ENCODE measurements at places on chromosomes 7 and 10.

GRCh38 chr7:156003220-156004162 lies 191.2 kb upstream of the SHH start:
- DNase-seq, result no peak

DNA sequence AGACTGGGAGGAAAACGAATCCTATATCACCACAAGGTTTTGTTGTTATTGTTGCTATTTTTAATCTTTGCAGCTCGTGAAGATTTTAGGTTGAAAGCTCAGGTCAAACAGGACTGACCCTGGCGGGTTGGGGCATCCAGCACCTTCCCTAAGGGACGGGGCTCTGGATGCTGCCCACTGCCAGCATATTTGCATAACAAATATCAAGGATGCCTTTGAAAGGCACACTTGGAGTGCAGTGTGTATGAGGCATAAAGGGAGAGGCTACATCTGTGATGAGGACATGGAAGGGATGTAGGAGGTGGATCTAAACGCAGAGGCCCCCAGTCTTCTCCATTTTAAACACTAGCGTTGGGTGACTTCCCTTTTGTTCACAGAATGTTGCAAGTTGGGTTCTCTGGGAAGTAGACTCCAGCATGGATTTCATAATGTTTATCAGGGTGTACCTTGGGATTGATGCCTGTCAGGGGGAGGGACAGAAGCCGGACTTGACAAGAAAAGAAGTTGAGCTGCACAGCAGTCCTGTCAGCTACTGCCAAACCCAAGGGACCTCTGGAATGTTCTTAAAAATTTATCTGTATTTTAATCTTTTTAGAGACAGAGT lies 181.1 kb upstream of the IMMP2L start:
- no peak for DNase-seq

DNA sequence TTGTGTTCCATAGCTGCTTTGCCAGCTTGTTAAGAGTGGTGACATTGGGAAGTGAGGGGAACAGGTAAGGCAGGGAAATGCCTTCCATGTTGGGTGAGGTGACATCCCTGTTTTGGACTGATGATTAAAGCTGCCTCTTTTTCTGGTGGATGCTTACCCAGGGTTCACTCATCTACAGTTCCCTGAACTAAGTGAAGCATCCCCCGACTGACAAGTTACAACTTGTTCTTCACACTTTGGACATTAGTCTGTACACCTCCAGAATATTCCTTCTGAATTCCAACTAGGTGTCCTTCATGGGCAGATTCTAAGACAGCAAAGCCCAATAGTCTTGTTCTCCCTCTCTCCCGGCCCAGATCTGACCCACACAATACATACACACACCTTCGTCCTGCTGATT lies 63.4 kb downstream of the HDAC9 start:
- DNase-seq, result no peak

GRCh38 chr10:67978749-67979148 lies 94.3 kb downstream of the SIRT1 start:
- DNase-seq, result no peak

GRCh38 chr10:84537447-84537931 lies 209.1 kb downstream of the CCSER2 start:
- peak; percentile 44 for DNase-seq

GRCh38 chr7:18555120-18555519 lies 59.6 kb downstream of the HDAC9 start:
- DNase-seq, result no peak

DNA sequence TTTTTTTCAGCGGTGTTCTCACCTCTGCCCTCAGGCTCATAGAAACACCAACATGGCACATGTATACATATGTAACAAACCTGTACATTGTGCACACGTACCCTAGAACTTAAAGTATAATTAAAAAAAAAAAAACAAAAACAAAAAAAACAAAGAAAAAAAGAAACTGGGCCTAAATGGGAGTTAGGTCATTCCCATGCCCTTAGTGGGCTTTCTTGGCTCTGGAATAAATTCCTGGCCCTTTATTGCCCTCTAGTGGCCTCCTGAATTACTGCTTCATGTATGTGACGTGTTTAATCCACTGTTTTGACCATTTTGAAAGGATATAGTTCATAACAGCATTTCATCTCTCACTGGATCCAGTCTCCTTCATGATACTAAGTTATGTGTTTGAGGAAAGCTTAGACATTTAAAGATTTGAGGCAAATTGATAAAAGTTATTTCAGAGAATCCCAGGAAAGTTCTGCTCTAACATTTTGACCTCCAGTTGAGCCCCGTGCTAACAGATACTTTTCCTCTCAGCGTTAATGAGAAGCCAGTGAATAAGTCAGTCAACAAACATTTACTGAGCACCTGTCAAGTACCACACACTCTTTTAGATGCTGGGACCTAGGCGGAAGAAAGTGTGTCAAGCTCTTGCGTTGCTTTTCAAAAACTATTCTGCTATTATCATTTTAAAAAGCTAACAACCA lies 54.7 kb upstream of the SYPL1 start:
- DNase-seq, result no peak

- DNase-seq, result peak; percentile 13
Measured at GRCh38 chr7:25180592-25180923, 47.7 kb downstream of the NPVF start.

DNA sequence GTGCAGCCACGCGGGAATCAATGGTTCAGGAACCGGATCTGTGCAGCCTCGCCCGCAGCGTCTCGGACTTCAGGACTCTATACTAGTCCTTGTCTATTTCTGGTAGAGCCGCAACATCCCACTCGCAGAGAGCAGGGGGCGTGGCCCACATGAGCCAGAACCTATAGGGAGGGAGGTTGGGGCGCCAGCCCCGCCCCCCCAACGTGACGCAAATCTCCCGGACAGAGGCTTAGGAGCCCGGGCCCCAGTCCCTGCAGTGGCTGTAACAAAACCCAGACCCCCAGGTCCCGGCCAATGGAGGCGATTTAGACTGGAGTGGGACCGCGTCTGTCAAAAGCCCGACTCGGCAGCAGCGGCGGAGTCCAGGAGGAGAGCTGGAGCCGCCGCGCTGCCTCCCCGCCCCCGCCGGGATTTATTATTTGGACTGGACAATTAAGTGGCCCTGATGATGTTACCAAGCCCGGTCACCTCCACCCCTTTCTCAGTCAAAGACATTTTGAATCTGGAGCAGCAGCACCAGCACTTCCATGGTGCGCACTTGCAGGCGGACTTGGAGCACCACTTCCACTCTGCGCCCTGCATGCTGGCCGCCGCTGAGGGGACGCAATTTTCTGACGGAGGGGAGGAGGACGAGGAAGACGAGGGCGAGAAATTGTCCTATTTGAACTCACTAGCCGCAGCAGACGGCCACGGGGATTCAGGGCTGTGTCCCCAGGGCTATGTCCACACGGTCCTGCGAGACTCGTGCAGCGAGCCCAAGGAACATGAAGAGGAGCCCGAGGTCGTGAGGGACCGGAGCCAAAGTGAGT lies at the start of gene NKX2-3:
Gene NKX2-3 (plus strand): TSS at position 256 of the 809 bp plus-strand sequence. CDS start 190 bp downstream, at position 446.
- no peak for DNase-seq

DNA sequence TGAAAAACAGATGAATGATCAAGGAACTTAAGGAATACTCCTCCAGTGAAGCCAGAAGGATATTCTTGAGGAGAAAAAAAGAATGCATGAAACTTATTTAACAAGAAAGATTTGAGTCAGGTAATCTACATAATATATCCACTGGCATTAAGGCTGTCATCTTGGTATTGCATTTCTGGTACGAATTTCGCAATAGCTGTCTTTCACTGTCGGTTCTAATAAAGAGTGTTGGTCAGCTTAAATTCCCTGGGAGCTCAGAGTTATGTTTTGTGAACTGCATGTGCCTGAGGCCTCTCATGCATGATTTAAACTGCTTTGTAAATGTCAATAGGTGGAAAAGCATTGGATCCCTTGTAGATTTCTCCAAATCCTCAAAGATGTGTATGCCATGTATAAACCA lies 565.3 kb upstream of the GALNT17 start:
- no peak for DNase-seq

- no peak for DNase-seq
Measured at GRCh38 chr10:83536426-83536825, 602.9 kb upstream of the GHITM start.

GRCh38 chr10:79047875-79048638 lies 20.7 kb upstream of the ZMIZ1 start:
- no peak for DNase-seq

- DNase-seq, result no peak
Measured at GRCh38 chr10:116880716-116881482, 31.6 kb downstream of the ENO4 start.

DNA sequence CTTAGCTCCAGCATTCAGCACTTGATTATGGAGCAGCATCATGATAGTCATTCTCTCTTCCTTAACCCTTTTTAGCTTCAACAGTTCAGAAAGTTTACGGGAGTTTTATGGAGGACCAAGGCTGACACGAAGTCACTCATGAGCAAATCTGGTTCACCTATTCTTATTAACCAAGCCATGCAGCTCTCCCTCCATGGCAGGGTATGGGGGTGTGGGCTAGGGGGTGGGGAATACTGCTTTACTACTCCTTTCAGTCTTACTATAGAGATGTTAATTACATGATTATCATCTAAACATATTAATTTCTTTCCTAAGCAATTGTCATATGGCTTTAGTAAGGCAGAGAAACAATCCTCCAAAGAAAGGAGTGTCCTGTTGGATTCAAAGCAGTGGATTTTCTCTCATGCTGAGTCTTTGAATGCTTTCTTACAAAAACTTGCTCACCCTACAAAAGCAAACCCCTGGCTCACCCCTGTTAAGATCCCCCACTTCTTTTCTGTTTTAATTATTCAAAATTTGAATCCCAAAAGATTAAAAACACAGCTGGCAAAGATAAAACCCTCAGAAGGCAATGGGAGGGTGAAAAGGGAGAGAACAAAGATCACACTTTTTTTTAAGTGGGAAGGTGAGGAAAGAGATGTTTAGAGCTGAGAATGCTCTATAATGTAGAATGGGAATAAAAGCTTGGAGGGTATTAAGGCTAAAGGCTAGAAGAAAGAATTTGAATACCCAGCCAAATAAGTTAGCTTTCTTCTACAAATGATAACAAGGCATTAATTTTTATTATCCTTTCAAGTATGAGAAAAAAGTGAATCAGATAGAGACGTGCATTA lies 46.4 kb upstream of the SEMA3E start:
- no peak for DNase-seq

- DNase-seq, result no peak
Measured at GRCh38 chr7:152871678-152872060, 112.1 kb downstream of the ACTR3B start.

DNA sequence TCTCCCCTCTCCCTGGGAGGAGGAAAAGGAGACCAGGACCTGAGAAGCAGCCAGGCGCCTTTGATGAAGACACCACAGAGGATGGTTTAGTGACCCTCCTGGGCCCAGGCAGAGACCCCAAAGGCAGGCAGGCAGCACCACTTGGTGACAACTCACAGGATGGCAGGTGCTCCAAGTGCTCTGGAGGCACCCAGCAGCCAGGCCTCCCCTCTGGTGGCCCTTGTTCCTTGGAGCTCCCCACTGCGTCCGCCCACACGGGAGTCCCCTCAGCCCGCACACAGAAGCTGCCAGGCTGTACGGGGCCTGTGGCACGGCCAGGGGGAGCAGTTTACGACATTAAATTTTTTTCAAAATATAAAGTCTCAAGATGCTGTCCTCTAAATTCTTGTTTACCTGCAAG lies 607.1 kb upstream of the FOXK1 start:
- DNase-seq, result no peak

GRCh38 chr7:134480730-134481129 lies 21.8 kb upstream of the AKR1B1 start:
- DNase-seq, result no peak

DNA sequence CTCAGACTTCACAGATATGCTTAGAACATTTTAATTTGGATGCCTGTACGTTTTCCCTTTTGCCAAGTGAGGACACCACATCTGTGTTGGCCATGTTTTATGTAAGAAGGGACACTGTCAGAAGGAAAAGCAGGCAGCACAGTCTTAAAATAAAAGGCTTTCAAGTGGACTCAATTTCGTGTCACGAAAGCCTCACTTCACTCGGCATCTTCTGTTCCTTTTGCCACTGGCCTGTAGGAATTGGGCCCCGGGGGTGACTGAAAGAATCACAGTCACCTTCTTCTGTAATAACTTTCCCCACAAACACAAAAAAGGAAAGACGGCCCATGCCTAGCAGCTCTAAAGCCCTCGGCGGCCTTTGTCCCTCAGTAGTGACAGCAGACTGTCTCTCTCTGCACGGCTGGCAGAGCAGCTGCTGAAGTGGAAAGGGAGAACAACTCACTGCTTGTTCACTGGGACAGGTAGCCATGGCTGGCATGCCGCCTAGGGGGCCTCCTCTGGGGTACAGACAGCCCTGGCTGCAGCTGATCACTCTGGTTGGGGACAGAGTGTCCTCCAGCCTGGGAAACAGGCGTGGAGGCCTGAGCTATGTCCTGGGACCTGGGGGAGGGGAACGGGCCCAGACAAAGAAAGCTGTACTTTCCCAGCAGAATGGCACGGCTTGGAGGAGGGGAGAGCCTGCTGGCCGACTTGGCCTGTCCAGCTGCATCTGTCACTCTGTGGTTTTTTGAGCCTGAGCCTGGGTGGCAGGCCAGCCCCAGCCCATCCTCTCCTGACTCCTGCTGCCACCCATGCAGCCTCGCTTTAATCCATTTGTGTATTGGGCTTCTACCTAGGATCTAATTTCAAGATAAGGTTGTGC lies 4.4 kb downstream of the RASSF4 start:
- DNase-seq, result no peak

GRCh38 chr10:88792661-88793060 lies 9.9 kb upstream of the LIPM start:
- DNase-seq, result no peak

GRCh38 chr10:125061557-125062226 lies 98.7 kb downstream of the CTBP2 start:
- peak; percentile 51 for DNase-seq

DNA sequence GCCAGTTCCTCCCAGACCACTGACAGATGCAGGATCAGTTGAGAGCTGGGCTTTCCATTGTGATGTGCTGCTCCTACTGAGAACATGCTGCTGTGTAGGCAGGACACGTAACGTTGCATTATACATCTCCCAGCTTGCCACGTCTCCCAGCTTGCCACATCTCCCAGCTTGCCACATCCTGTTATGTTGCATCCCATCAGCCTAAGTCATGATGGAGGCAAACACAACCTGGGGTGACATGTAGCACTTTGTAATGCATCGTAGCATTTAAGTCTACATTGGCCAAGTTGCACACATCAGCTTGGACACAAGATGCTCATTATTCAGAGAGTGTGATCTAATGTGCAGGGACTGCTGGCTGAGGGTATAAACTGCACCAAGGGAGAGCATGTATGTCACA lies 73.3 kb upstream of the CHCHD3 start:
- DNase-seq, result no peak

- DNase-seq, result no peak
Measured at GRCh38 chr10:59336632-59337031, 25.7 kb downstream of the FAM13C start.

- DNase-seq, result no peak
Measured at GRCh38 chr7:135811506-135811905, 62.9 kb upstream of the FAM180A start.
